ENCODE measurements at places on chromosomes 7 and 10. TPM values are rescaled to one million over a fixed set of nuclear protein-coding genes. Genes with fewer than 3 reads are reported as not detected.

- no peak for DNase-seq
These were observed 48.2 kb downstream of the SMURF1 start for GRCh38 chr7:99095698-99096097.

GRCh38 chr10:72852508-72852907 is 41.0 kb upstream of the OIT3 start:
- DNase-seq = no peak

GRCh38 chr10:4834898-4835405 is 8.9 kb downstream of the AKR1E2 start:
- no peak for DNase-seq

DNA sequence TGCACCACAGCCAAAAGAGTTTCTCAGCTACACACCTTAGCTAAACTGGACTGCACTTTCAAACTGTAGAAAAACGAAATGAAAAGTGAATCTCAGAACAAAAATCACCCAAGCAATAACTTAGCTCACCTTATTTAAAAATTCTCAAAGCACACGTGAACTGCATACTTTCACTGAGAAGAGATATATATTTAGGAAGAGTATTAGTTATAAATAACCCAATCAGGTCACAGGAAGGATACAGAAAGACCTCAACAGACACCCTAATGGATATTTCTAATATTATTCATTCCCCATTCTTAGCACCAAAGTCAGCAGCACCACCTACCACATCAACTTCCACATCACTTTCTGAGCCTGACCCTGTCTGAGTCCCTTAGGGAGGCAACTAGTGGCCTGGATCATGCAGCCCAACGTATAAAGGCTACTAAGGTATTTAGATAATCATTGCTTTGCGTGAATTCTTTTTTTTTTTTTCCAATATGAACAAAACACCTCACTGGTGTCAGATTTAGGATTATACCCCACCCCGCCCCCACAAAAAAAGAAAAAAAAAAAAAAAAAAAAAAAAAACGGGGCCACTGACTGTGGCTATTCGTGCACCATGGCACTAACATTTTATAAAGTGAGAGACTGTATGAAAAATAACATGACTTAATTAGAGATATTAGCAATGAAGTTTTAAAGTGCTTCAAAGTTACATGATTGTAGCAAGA is 2.6 kb downstream of the ABI1 start:
- no peak for DNase-seq

DNA sequence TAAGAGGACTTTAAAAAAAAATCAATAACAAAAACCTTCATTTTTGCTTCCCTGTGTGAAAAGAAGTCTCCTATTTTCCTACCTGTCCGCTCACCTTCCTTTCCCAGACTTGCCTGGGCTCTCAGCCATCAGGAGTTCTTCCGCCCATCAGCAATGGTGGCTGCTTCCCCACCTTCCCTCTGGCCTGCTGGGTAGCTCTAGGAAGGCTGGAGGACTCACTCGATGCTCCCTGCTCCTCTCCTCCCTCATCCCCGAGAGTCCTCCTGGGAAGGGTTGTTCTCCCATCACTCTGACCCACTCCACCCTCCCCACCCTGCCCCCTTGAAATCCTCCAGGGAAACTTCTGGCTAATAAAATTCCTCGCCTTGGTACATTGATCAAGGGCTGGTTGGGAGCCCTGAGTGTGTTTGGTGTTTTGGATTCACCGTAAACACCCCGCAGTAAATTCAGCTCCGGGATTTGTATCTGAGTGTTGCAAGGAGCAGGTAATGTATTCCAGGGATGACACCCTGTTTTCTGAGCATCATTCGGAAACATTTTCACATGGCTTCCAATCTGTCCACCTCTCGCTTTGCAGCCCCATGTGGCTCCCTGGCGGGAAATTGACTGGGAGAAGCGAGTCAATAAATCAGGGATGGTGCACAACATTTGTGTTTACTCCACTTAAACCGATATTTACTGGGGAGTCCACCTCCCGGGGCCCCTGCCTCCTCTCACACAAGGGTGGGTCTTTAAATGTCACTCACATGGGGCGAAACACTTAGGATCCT is 126.4 kb upstream of the SDK1 start:
- no peak for DNase-seq

Gene TMEM196
- total RNA-seq = not detected

Gene TFAM
- total RNA-seq = 42.5 TPM
